CD4-positive, alpha-beta T cell treated with Interleukin-15 for 4 hours (primary cell): ENCODE measurements at places on chromosomes 16 and 17.
A peak's percentile ranks its signal among the peaks of the same experiment; 100 is the strongest.

- DNase-seq: no peak
These were observed 54.9 kb downstream of the GNAO1 start for GRCh38 chr16:56246051-56246817.

GRCh38 chr16:70429888-70430666, 8.8 kb downstream of the ST3GAL2 start:
- DNase-seq: no peak

DNA sequence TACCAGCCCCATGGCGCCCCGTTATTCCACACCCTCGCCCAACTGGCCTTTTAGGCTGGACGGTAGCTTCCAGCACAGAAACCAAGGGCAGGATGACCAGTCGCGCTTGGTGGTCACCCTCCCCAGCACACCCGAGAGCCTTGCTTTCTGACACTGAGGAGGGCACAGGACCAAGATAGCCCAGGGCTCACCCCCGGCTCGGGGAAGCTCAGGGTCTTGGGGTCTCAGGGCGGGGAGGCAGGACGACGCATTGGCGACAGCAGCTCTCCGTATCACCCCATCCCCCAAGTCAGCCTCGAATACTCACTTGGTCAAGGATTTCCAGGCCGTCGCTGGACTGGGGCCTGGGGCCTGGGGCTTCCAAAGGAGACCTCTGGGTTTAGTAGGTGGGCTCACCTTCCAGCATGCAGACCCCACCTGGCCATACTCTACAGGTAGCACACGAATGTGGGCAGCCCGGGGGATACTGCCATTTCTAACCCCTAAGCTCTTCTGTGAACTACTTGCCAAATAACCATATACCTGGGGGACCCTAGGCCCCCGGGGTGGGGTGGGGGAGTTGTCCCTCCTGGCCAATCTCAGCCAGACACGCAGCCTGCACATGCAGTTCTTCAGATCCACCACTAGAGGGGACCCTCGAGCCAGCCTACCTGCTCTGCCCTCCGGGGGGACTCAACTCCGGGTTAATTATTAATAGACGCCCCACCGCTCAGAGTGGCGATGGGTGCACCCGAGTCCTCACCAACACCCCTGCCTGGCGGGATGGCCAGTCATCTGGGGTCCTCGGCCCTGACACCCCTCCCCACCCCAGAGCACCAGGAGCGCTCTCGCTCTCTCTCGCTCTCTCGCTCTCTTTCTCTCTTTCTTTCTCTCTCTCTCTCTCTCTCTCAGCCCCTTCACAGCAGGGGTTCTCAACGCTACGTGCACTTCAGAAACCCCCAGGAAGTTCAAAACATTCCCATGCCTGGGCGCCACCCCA, 30.0 kb downstream of the TBC1D16 start:
- peak; percentile 65 for DNase-seq

- DNase-seq: no peak
These were observed 9.0 kb upstream of the CDH3 start for GRCh38 chr16:68636064-68636560.

GRCh38 chr16:77090062-77090461, 100.9 kb upstream of the MON1B start:
- DNase-seq: no peak

- DNase-seq: no peak
These were observed 8.5 kb upstream of the SUPT4H1 start for GRCh38 chr17:58360296-58361063.
